ENCODE measurements at places on chromosomes 7 and 10. TPM values are rescaled to one million over a fixed set of nuclear protein-coding genes. Genes with fewer than 3 reads are reported as not detected.

ANKRD16 gene
- total RNA-seq = 4.7 TPM

VAX1 gene
- not detected for total RNA-seq

PRSS2 gene
- not detected for total RNA-seq

CCDC126 gene
- 23.1 TPM for total RNA-seq

LIPM gene
- total RNA-seq = not detected

CCDC172 gene
- not detected for total RNA-seq

- DNase-seq = no peak
Observed at GRCh38 chr10:42548254-42548653, 90.1 kb downstream of the ZNF33B start.

DNA sequence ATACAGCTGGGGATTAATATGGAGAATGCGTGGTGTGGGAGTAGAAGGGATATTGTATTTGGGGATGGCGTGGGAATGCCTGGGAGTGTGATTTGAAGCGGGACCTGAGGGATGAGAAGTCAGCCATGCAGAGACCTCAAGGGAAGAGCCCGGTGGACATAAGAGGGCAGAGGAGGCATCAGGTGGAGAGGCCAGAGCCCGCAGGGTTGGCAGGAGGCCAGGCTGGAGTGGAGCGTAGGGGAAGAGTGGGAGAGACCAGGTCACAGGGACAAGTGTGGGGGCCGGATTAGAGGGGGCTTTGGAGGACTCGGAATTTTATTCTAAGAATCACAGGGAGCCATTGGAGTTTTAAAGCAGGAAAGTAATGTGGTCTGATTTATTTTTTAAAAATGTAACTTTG lies 2.0 kb downstream of the NDUFB2 start:
- DNase-seq = no peak

- DNase-seq = no peak
Observed at GRCh38 chr7:150955519-150956394, 22.4 kb downstream of the KCNH2 start.

DNA sequence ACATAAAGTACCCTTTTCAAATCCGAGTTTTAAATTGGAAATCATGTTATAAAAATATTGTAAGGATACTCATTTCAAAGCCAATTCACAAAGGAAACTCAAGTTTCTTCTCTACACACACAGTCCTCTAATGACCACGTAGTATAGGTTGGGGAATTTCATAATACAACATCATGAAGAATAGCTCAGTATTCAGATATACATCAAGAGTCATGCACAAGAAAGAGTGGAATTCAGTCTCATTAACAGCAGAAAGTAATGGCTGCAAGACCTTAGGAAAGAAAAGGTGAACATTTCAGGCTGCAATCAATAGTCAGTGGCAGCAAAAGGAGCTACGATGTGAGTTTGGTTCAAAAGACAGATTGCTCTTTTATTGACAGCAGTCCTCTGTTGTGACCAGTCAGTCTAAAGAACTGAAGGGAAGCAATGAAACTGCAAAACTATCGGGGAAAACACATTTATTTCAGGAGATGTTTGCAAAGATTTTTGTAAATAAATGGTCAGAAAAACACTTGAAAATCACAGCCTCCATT lies 317.2 kb downstream of the IPMK start:
- DNase-seq = no peak

DNA sequence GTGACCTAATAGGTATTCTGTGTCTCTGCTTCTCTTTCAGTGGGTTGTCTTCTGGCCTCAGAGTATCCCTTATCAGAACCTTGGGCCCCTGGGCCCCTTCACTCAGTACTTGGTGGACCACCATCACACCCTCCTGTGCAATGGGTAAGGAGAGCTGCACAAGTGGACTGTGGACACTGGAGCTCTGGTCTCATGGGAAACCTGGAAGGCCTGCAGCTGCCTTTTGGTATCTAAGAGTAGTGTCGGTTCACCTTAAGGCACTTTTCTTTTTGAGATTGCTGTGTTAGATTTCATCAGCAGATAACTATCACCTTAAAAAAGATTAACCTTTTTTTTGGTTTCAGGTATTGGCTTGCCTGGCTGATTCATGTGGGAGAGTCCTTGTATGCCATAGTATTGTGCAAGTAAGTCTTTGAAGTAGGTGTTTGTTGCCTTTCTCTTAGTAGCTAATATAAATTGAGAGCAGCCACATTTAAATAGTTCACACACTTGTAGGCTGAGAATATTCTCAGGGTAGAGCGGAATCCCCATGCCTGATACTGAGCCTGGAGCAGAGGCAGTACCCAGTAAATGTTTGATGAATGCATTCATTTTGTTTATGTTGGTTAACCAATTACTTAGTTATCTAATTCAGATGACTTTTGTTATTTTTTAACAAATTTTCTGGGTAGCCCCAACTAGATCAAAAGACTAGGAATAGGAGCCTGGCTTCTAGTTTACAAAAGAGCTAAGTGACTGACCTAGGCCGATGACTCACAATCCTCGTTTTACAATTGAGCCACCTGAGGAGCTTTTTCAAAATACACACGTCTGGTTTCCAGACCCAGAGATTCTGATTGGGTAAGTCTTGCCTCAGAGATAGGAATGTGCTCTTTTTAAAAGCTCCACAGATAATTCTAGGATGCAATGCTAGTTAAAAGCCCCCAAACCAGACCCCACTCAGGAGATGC lies 3.6 kb downstream of the TMEM254 start:
- no peak for DNase-seq

DNA sequence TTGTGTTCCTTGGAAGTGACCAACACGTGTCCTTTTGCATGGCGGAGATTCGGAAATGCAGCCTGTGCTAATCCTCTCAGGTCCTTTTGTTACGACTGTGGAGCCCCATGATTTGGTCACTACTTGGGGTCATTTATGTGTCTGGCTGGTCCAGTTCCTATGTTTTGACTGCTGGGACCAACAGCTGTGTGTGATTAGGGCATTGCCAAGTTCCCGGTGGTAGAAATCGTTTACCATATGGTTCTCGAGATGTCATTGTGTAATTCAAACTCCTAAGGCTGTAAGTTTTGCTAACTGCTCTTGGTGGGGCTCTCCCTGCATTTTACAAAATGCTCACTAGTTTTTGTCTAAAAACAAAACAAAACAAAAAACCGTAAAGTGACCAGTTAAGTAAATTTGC lies 62.0 kb downstream of the CCNY start:
- no peak for DNase-seq

DNA sequence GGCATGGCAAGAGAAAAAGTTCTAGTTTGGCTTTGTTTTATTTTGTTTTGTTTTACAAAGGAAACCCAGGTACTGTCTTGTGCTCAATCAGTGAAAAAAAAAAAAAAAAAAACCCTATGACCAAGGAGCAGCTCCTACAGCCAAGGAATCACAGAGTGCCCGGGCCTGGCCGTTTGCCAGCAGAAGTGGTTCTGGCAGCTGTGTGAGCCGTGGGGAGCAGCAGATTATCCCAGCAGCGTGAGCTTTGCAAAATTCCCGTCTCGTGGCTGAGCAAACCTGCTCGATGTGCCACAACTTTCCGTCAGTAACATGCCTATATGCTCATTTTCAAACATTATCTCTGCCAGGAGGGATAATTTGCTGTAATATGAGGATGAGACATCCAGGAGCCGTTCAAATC lies 293.7 kb downstream of the POU6F2 start:
- peak; percentile 21 for DNase-seq

DNA sequence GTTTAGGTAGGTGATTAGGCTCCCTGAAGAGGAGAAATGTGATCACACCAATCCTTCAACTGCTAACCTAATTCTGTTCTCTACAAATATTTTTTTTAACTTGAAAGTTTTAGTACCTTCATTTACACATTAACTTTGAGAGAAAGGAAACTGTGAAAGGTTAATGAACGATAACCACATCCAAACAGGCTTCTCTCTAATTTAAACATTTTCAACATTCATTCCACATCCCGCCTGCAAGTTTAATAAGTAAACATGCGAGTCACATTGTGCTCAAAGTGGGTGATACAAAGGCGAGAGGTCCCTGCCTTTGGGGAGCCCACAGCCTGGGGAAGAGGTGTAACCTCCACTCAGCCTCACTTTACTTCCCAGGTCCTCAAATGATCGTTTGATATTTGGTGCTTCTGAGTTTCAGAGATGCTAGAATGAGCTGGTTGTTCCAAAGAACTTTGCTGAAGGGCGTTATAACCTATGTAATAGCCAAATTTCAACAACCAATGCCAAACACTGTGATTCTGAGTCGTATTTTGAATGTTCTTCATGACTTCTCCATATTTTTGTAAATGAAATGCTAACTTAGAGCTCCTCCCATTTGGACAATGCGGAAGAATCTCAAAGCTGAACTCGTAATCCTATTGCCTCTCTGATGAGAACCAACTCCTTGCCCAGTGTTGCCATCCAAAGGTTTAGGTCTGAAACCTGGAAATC lies 47.5 kb downstream of the DENND2A start:
- DNase-seq = no peak

- DNase-seq = no peak
Observed at GRCh38 chr7:121545418-121545817, 149.3 kb upstream of the FAM3C start.

GRCh38 chr7:113279256-113279655 lies 160.9 kb upstream of the SMIM30 start:
- DNase-seq = no peak

GRCh38 chr10:32379318-32379949 lies 32.5 kb upstream of the EPC1 start:
- DNase-seq = no peak

DNA sequence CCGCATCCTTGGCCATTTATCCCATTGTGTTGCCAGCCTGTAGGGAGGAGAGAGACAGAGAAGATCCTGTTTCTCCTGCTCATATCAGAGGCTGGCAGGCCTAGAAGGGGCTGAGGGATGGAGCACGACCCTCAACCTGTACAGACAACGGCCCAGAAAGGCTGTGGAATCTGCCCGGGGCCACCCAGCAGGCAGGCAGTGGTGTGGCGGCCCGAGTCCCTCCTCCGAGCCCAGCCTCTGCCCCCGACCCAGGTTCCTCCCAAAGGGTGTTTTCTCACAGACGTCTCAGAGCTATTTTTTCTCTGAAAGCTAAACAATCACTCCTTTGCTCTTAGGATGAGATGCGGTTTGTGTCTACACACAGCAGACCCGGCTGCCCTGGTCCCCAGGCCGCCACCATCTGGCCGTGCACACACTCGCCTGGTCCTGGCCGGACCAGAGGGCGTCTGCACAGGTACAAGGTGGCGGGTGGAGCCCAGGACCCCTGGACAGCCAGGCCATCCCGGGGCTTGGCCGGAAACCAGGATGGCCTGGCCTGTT lies 69.3 kb downstream of the FOXL3 start:
- no peak for DNase-seq

GRCh38 chr10:30691639-30692015 lies 62.1 kb upstream of the LYZL2 start:
- DNase-seq = no peak

DNA sequence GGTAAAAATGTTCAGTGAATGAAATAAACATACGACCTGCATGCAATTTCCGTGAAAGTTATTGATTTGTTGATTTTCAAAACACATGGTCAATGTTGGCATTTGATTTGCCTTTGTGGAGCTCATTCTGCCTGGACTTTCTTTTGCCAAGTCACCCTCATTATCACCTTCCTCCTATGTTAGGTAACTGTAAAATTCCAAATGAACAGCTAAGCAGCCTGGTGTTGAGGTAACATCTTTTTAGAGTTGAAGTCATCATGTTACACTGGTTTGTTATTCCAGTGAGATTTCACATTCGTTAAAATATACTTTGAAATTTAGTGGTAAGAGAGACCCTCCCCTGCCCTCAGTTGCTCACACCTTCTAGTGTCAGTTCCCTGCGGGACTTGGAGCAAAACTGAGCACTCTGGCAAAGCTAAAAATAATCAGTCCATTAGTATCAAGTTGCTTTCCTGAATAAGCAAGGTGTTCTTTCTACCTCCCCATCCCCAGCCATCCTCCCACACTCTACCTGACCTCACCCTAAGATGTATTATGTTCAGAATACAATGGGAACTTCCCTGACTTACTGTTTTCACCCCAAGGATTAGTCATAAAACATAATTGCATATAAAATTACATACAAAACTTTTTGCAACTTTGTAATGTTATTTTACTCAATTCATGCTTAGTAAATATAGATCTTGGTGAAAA lies 283.3 kb upstream of the SEMA3A start:
- no peak for DNase-seq
